ENCODE measurements at places on chromosomes 12 and 14.

- no peak for DNase-seq
Observed at GRCh38 chr14:97077253-97077653, 280.1 kb downstream of the VRK1 start.

GRCh38 chr12:110123919-110124268, 263 bp upstream of the IFT81 start:
- no peak for DNase-seq

GRCh38 chr14:63933110-63933509, 80.3 kb downstream of the SYNE2 start:
- DNase-seq, result no peak

- DNase-seq, result no peak
Observed at GRCh38 chr12:75853626-75854025, 177.9 kb downstream of the PHLDA1 start.

GRCh38 chr12:77894556-77894955, 63.9 kb downstream of the NAV3 start:
- DNase-seq, result no peak

DNA sequence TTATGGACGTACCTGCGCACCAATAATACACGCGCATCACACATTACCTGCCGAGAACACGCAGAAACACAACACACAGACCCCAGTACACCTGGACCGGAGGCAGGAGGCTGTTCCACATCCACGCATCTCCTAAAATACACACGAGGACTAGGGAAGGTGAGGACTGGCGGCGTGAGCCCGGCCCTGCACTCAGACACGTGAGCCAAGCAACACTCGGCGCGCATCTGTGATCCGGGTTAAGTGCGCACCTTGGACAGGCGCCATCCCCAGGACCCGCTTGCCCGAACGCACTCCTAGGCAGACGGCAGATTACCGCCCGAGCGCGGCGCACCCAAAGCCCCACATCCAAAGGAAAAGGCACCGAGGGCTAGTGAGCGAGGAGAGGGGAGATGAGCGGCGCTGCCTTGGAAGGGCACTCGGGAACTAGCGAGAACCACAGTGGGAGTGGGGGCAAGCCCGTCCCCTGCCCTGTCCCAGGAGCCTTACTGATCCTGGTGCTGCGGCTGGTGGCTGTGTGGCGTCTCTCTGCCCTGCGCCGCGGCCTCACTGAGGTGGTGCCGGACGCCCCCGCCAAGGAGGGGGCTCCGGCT, 417 bp downstream of the GLS2 start:
- no peak for DNase-seq

DNA sequence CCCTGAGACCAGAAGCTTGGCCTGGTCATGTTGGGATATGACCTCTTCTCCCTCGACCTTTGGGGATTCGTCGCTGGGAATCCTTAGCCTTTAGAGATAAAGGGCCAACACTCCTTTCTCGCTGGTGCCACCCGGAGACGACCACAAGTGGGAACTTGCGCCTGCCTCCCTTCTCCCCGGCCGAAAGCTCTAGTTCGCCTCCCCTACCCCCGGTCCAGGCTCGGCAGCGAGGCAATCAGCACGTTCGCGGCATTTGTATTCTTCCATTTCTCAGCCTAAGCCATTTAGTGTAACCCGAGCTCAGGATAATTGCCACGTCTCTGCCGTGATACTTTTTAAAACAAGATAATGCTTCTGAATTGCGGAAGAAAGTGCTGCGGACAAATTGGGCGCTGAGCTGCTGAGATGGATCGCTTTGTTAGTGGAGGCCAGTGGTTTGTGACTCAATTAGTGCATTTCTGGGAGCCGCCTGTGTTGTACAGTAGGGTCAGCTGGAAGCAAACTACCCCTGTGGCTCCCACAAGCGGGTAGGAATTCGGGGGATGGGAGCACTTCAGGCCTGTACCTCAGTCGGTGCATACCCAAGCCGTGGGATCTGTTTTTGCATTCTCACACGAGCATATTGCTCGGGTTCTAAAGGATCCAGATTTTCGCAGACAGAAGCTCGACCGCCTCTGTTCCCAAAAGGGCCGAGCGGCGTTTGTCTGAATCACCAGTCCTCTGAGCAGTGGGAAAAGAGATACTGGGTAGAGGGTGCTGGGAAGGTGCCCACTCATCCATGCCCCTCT, 6.8 kb upstream of the SIX1 start:
- DNase-seq, result no peak

- DNase-seq, result no peak
Observed at GRCh38 chr12:44875417-44875953, 630 bp downstream of the NELL2 start.
